ENCODE measurements at places on chromosomes 7 and 10.

DNA sequence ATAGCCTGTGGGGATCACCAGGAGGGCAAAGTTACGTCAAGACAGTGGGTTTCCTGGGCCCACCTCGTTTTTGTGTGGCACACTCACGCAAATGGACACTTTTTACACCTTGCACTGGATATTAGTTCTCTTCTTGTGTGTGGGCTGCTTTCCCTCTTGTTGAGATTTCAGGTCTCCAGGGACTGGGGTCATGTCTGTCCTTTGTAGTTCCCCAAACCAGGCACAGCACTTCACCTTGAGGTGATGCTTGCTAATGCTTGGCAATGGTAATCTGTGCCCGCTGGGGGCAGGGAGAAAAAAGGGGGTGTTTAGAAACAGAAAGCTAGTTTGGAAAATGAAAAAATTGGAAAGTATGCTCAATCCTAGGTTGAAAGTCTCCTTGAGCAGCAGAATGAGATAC lies 195.3 kb downstream of the PTEN start:
- no peak overlapping the region for H3K4me3 ChIP-seq
- DNase-seq = no peak
- no peaks in the 10 kb centered on the region for H3K36me3 ChIP-seq
- H3K27ac ChIP-seq = no peak overlapping the region
- no peaks in the 10 kb centered on the region for H3K4me1 ChIP-seq

DNA sequence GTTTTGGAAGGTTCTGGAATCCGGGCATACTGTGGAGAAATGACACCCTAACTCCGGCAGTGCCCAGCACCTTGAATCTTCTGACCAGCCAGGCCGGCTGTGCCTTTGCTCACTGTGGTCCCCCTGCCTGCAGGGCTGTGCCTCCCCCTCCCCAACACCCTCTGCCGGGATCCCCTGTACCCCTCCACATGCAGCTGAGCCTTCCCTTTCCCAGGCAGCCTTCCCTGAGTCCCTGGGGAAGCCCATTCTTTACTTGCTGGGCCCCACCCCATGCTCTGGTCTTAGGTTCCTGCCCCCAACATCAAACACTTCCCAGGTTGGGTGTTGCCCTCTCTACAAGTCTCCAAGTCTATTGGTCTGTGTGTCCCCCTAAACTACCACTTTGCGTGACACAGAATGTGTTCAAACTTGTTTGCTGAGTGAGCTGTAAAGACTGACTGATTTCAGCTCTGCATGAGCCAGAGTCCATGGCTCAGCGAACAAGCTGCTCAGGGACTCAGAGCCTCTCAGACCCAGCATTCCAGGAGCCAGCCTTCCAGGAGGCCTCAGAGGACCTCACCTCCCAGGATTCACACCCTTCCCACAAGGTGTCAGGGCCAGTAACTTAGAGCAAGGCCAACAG lies 31.6 kb downstream of the CALML5 start:
- no peak overlapping the region for H3K4me3 ChIP-seq
- H3K36me3 ChIP-seq = no peaks in the 10 kb centered on the region
- no peaks in the 10 kb centered on the region for H3K27me3 ChIP-seq
- DNase-seq = no peak
- H3K27ac ChIP-seq = no peak overlapping the region
- no peaks in the 10 kb centered on the region for H3K4me1 ChIP-seq

- H3K27ac ChIP-seq = no peak overlapping the region
- no peaks in the 10 kb centered on the region for H3K36me3 ChIP-seq
- no peak overlapping the region for H3K4me3 ChIP-seq
These were observed 388.6 kb upstream of the C7orf33 start for GRCh38 chr7:148201992-148202391.

DNA sequence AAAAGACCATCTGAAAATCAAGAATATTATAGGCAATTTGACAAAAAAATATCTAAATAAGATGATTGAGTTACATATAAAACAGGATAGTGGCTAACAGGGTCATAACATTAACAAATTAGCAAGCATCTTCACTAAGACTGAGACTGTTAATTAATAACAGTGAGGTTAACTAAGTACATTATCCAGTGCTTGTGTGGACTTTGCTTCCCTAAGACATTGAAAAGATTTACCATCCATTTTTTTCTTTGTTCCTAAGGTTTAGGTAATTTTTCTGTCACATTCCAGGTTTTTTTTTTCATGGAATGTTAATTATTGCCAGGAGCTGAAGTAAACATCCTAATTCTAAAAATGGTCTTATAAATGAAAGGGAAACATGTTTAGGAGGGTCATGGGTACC lies 227.6 kb downstream of the ANKRD7 start:
- H3K36me3 ChIP-seq = no peaks in the 10 kb centered on the region
- no peak overlapping the region for H3K4me3 ChIP-seq
- H3K4me1 ChIP-seq = no peaks in the 10 kb centered on the region
- no peak for DNase-seq
- H3K27ac ChIP-seq = no peak overlapping the region

GRCh38 chr10:89799573-89799972 lies 98.2 kb downstream of the KIF20B start:
- H3K4me3 ChIP-seq = no peak overlapping the region
- no peaks in the 10 kb centered on the region for H3K36me3 ChIP-seq
- H3K4me1 ChIP-seq = no peaks in the 10 kb centered on the region
- H3K27ac ChIP-seq = no peak overlapping the region

- H3K4me1 ChIP-seq = no peaks in the 10 kb centered on the region
- H3K27me3 ChIP-seq = no peaks in the 10 kb centered on the region
- DNase-seq = no peak
- no peak overlapping the region for H3K4me3 ChIP-seq
- no peak overlapping the region for H3K27ac ChIP-seq
These were observed 188.7 kb upstream of the SEMA3E start for GRCh38 chr7:83837683-83838082.

- H3K4me1 ChIP-seq = no peaks in the 10 kb centered on the region
- H3K36me3 ChIP-seq = no peaks in the 10 kb centered on the region
- H3K27ac ChIP-seq = no peak overlapping the region
- no peak overlapping the region for H3K4me3 ChIP-seq
- DNase-seq = no peak
- H3K27me3 ChIP-seq = no peaks in the 10 kb centered on the region
These were observed 259.1 kb downstream of the KLF6 start for GRCh38 chr10:3525832-3526449.

GRCh38 chr10:28996947-28997551 lies 291.8 kb upstream of the LYZL1 start:
- no peaks in the 10 kb centered on the region for H3K27me3 ChIP-seq
- no peak overlapping the region for H3K27ac ChIP-seq
- no peaks in the 10 kb centered on the region for H3K4me1 ChIP-seq
- no peaks in the 10 kb centered on the region for H3K36me3 ChIP-seq

DNA sequence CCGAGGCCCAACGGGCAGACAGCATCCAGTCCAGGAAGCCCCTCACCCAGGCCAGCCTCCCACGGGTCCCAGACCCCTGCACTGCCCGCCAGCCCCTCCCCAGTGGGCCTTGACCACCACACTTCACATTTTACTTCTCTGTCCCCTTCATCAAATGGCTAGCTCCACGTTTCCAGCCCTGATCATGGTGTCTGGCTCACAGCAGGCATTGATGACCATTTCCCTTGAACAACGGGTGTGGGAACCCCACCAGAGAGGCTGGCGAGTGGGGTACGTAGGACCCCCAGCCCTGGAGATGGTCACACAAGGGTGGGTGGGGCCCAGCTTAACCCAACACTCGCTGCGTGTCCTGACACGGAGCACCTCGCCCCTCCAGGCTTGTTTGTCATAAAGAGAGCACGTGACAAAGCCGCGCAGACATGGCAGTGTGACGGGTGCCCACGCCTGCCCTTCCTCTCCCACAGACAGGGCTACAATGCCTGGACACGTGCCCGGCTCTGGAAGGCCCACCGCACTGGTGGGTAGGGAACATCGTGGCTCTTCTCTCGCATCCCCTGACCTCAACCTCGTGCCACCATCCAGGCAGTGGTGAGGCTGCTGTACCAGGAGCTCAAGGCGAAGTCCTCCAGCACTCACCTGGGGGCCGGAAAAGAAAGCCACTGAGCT lies 267.7 kb downstream of the MAD1L1 start:
- H3K36me3 ChIP-seq = no peaks in the 10 kb centered on the region
- peaks cover 8% of the 10 kb centered on the region for H3K4me1 ChIP-seq
- no peak overlapping the region for H3K4me3 ChIP-seq
- no peak for DNase-seq

GRCh38 chr10:69222157-69223027 lies 2.3 kb downstream of the HKDC1 start:
- peaks cover 45% of the 10 kb centered on the region for H3K4me1 ChIP-seq
- DNase-seq = peak; percentile 53
- no peaks in the 10 kb centered on the region for H3K27me3 ChIP-seq

GRCh38 chr7:88217675-88218428 lies 2.0 kb downstream of the SRI start:
- DNase-seq = peak; percentile 47
- H3K36me3 ChIP-seq = peaks cover 18% of the 10 kb centered on the region
- peak overlapping the region; percentile 77 for H3K4me3 ChIP-seq
- H3K27ac ChIP-seq = peak overlapping the region; percentile 76

DNA sequence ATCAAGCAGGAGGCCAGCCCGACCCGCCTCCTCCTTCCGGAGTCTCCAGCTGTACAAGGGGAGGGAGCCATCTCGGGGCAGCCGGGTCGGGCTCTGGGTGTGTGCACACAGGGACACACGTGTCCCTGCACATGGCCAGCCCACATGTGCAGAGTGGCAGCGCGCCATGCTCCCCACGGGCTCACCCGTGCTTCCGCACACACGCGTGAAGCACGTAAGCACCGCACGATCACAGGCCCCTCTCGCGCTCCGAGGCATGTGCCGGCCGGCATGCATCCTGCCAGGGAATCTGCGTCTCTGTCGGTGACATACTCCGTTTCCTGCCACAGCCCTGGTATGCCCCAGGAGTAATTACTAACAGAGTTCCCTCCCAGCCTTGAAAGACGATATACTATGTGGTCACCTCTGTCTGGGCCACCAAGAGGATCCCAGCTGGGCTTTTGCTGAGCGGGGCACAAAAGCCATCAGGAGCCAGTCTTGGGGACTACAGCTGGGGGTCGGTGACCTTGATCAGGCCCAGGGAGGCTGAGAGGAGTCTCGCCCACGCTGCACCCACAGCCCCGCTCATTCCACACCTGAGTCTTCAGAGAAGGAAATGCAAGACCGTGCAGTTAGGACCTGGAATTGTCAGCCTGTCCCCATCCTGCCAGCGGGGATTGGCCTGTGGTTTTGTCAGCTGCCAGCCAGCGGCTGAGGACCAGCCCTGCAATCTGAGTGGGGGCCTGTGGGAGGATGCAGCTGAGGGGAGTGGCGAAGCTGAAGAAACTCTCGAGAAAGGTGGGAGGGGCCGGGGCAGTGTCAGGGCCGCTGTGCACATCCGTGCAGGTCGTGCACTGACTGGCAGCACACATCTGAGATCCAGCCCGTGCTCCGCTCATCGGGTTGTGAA lies 11.0 kb upstream of the LFNG start:
- H3K4me3 ChIP-seq = peak overlapping the region; percentile 31
- H3K27me3 ChIP-seq = no peaks in the 10 kb centered on the region
- peak; percentile 91 for DNase-seq
- H3K27ac ChIP-seq = peak overlapping the region; percentile 73

DNA sequence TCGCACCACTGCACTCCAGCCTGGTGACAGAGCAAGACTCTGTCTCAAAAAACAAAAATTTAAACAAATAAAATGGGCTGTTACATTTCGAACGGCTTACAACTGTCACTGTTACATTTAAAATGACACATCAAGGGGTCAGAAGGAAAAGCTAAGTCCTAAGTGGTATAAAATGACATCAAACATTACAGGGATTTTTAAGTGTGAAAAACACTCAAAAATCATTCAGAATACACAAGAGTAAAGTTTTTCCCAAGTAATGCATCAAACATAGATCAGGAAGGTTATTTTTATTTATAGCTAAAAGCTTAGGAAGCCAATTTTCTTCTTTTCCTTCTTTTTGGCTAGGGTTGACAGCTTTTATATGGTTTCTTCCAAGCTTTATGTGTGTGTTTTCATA lies 39.0 kb downstream of the CCDC3 start:
- DNase-seq = no peak
- no peak overlapping the region for H3K4me3 ChIP-seq
- no peaks in the 10 kb centered on the region for H3K36me3 ChIP-seq
- no peak overlapping the region for H3K27ac ChIP-seq
- no peaks in the 10 kb centered on the region for H3K4me1 ChIP-seq

DNA sequence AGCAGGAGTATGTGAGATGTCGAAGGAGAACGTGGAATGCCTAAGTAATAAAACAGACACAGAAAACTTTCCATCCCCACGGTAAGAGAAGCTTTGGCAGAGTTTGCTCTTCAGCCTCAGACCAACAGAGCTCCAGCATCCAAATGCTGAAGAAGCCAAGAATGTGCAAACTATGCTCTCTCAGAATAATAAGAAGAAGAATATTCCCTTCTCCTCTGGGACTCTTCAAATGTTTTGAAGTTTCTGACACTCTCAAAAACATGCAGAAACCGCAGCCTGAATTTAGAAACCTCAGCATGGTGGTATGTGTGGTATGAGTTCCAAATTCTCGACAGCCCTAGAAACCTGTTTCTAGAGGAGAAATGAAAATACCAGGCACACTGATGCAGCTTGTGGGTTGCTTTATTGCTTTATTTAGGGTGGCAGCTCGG lies 113.3 kb downstream of the KCNMA1 start:
- no peaks in the 10 kb centered on the region for H3K4me1 ChIP-seq
- H3K27ac ChIP-seq = no peak overlapping the region
- no peaks in the 10 kb centered on the region for H3K27me3 ChIP-seq
- H3K4me3 ChIP-seq = no peak overlapping the region
- no peak for DNase-seq
